ENCODE measurements at places on chromosomes 16 and 17. TPM values are rescaled to one million over a fixed set of nuclear protein-coding genes. Genes with fewer than 3 reads are reported as not detected.

Gene ATP2A1
- not detected for total RNA-seq

Gene CES3
- 2.2 TPM for total RNA-seq

Gene CPSF4L
- not detected for total RNA-seq

Gene PTRH2
- 30.2 TPM for total RNA-seq

Gene ZNF423
- 0.72 TPM for total RNA-seq

Gene MEIOB
- total RNA-seq: not detected

Gene PSMD3
- total RNA-seq: 76.7 TPM

Gene HSPB9
- not detected for total RNA-seq
